ENCODE measurements at places on chromosomes 2 and 18. TPM values are rescaled to one million over a fixed set of nuclear protein-coding genes. Genes with fewer than 3 reads are reported as not detected.

GRCh38 chr2:173948842-173949241 lies 16.3 kb downstream of the SP3 start:
- peaks cover 35% of the 10 kb centered on the region for H3K4me1 ChIP-seq
- H3K27ac ChIP-seq, result no peak overlapping the region
- no peak for DNase-seq
- no peaks in the 10 kb centered on the region for H3K27me3 ChIP-seq
- H3K36me3 ChIP-seq, result no peaks in the 10 kb centered on the region
- H3K4me3 ChIP-seq, result no peak overlapping the region

- peak overlapping the region; percentile 100 for H3K27ac ChIP-seq
- H3K27me3 ChIP-seq, result no peaks in the 10 kb centered on the region
- DNase-seq, result peak; percentile 72
- H3K4me3 ChIP-seq, result peak overlapping the region; percentile 65
Observed at GRCh38 chr2:96866986-96867755, 2.7 kb downstream of the SEMA4C start.

GRCh38 chr2:218166791-218167190 lies at the start of gene CXCR1:
Gene CXCR1, minus strand, starts transcription at chr2:218166962. Its CDS starts 1,751 bp downstream, at chr2:218165211.
- H3K4me3 ChIP-seq, result no peak within 1 kb of the TSS
- H3K27me3 ChIP-seq, result no peaks in the 10 kb centered on the region
- no peaks in the 10 kb centered on the region for H3K4me1 ChIP-seq
- no peak within 1 kb of the TSS for H3K27ac ChIP-seq
- no peaks in the 10 kb centered on the region for H3K36me3 ChIP-seq
- no peak for DNase-seq

DNA sequence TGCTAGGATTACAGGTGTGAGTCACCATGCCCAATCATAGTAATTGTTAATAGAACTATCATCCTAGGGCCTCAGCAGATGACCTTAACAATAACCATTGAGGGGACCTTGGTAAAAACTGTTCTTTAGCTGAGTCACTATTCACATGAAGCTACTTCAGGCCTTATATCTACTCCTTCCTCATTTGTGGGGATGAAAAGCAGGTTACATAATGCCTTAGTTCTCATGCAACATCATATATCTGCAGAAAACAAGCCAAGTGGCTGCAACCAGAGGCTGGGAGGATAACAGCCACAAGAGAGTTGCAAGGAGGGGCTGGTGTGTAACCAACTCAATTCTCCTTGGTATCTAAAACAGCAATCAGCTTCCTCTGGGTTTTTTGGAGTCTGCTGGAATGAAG lies 445.4 kb downstream of the NBAS start:
- no peaks in the 10 kb centered on the region for H3K36me3 ChIP-seq
- no peak overlapping the region for H3K27ac ChIP-seq
- H3K4me1 ChIP-seq, result no peaks in the 10 kb centered on the region
- no peaks in the 10 kb centered on the region for H3K27me3 ChIP-seq
- H3K4me3 ChIP-seq, result no peak overlapping the region

DNA sequence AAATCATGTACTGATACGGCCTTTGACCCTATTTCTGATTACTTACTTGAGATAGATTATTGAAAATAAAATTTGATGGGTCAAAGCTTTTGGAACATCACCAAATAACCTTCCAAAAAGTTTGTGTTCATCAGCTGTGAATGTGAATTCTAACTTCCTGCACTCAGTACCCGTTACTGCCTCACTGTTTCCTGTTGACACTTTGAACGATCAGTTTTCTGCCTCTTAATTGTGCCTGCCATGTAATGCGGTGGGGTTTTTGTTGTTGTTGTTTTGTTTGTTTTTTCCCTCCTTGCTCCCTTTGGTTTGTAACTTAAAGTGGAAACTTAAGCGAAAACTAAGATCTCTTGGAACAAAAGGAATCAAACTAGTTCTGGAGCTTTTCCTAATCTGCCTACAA lies 18.9 kb downstream of the ATG16L1 start:
- no peak for DNase-seq
- H3K27me3 ChIP-seq, result no peaks in the 10 kb centered on the region
- H3K4me3 ChIP-seq, result no peak overlapping the region
- peaks cover 57% of the 10 kb centered on the region for H3K36me3 ChIP-seq
- no peaks in the 10 kb centered on the region for H3K4me1 ChIP-seq

DNA sequence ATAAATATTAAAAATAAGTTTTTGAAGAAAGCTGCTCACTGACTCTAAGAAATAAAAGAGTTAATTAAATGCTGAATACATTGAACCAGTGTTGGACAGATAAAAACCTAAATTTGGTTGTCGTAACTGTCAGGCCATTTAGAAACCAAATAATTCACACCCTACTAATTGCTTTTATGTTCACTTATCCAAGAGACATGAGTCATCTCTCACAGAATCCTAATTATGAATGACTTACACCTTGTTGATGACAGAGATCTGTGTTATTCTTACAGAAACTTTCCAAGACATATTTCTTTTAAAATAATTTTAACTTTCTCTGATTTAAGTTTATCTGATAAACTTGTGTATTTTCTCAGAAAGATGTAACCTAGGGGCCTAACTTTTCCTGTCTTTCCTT lies 250.7 kb downstream of the IKZF2 start:
- no peak for DNase-seq
- no peaks in the 10 kb centered on the region for H3K27me3 ChIP-seq
- H3K4me1 ChIP-seq, result no peaks in the 10 kb centered on the region
- no peaks in the 10 kb centered on the region for H3K36me3 ChIP-seq
- H3K27ac ChIP-seq, result no peak overlapping the region

DNA sequence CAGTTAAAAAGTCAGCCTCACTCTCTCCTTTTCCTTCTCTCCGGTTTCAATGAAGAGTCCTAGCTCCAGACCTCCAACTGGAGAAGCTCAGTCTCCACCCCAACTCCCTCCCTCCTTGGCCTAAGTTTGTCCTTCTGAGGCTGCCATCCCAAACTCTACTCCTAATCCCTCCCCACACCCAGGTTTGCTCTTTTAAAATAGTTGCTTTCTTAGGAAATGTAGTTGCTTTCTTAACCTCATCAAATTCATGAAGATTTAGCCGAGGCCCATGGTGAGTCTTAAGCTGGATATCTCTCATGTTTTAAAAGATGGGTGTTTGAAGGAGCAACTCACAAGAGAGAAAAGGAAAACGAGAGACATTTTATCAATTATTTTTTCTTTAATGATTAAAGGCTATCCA lies 937 bp upstream of the LANCL1 start:
- H3K27me3 ChIP-seq, result no peaks in the 10 kb centered on the region
- DNase-seq, result no peak

- H3K36me3 ChIP-seq, result no peaks in the 10 kb centered on the region
- H3K4me1 ChIP-seq, result peaks cover 32% of the 10 kb centered on the region
- H3K27ac ChIP-seq, result peak overlapping the region; percentile 91
- no peaks in the 10 kb centered on the region for H3K27me3 ChIP-seq
- DNase-seq, result no peak
- peak overlapping the region; percentile 24 for H3K4me3 ChIP-seq
Observed at GRCh38 chr2:64203131-64203857, 59.1 kb upstream of the PELI1 start.

The IFIH1 gene
- polyA plus RNA-seq, result 16.0 TPM

The OTOS gene
- polyA plus RNA-seq, result not detected
